CD4-positive, alpha-beta T cell (primary cell): ENCODE measurements at places on chromosomes 5 and 9. TPM values are rescaled to one million over a fixed set of nuclear protein-coding genes. Genes with fewer than 3 reads are reported as not detected.

The FAM81B gene
- total RNA-seq: not detected

The GFI1B gene
- 0.58 TPM for total RNA-seq

The ZCCHC9 gene
- 16.3 TPM for total RNA-seq

The S1PR3 gene
- 0.31 TPM for total RNA-seq

The WNK2 gene
- total RNA-seq: 0.22 TPM

The NFX1 gene
- 33.1 TPM for total RNA-seq

The MYOT gene
- not detected for total RNA-seq

The TMEM252 gene
- not detected for total RNA-seq

The TNFSF15 gene
- total RNA-seq: not detected

The LHX3 gene
- total RNA-seq: 0.11 TPM

The ZDHHC11B gene
- total RNA-seq: 15.1 TPM

The CDO1 gene
- total RNA-seq: 0.34 TPM

The RANBP17 gene
- not detected for total RNA-seq

The TLX3 gene
- total RNA-seq: not detected

The FBP1 gene
- 3.6 TPM for total RNA-seq

The TAF11L11 gene
- not detected for total RNA-seq

The SLC6A7 gene
- not detected for total RNA-seq

The EFNA5 gene
- not detected for total RNA-seq

The AK8 gene
- total RNA-seq: not detected

The AK1 gene
- total RNA-seq: 46.7 TPM

The GPX8 gene
- not detected for total RNA-seq

The RGS3 gene
- 6.1 TPM for total RNA-seq

The SPATA31D4 gene
- total RNA-seq: not detected

The LCN1 gene
- not detected for total RNA-seq
